ENCODE measurements at places on chromosomes 7 and 10.

GRCh38 chr7:50146692-50147091, 53.6 kb upstream of the ZPBP start:
- no peak for DNase-seq

- no peak for DNase-seq
These were observed 891.9 kb upstream of the MBL2 start for GRCh38 chr10:53664282-53665019.

DNA sequence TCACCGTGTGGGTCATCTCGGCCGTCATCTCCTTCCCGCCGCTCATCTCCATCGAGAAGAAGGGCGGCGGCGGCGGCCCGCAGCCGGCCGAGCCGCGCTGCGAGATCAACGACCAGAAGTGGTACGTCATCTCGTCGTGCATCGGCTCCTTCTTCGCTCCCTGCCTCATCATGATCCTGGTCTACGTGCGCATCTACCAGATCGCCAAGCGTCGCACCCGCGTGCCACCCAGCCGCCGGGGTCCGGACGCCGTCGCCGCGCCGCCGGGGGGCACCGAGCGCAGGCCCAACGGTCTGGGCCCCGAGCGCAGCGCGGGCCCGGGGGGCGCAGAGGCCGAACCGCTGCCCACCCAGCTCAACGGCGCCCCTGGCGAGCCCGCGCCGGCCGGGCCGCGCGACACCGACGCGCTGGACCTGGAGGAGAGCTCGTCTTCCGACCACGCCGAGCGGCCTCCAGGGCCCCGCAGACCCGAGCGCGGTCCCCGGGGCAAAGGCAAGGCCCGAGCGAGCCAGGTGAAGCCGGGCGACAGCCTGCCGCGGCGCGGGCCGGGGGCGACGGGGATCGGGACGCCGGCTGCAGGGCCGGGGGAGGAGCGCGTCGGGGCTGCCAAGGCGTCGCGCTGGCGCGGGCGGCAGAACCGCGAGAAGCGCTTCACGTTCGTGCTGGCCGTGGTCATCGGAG, 1.8 kb downstream of the ADRA2A start:
- DNase-seq, result no peak

GRCh38 chr7:132666071-132666773, 90.0 kb upstream of the PLXNA4 start:
- DNase-seq, result no peak
